ENCODE measurements at places on chromosomes 11 and 22. TPM values are rescaled to one million over a fixed set of nuclear protein-coding genes. Genes with fewer than 3 reads are reported as not detected.

The UBE4A gene
- 43.0 TPM for polyA plus RNA-seq

The MS4A4E gene
- 0.67 TPM for polyA plus RNA-seq

GRCh38 chr11:113603277-113604059 lies 102.6 kb downstream of the TMPRSS5 start:
- no peak for DNase-seq

DNA sequence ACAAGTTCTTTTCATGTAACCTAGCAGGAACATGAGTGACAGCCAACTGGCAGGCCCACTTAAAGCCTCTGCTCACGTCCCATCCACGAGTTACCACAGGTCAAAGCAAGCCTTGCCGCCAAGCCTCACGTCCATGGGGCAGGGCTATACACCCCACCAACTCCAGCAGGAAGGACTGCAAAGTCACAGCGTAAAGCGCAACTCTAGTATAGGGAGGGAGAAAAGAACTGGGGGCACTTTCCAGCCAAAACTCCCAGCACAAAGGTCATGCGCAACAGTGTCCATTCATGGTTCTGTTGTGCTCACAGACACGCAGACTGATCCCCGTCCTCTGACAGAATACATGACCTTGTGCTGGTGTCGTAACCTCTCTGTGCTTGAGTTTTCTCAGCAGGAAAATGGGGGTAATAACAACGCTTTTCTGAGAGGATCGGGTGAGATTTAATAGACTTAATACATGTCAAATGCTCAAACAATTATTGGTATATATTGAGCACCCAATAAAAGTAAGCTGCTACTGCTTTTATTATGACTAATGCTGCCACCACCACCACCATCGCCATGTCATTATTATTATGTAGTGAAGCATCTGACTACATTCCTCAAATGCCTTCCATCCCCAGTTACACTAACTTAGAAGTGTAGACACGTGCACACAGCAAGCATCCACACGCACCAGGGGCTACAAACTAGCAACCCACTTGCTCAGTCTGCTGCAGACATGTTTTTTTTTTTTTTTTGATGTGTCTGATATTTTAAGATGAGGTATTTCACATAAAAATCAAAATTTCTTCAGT lies 104.4 kb upstream of the PARVA start:
- DNase-seq = no peak

The OR4A16 gene
- not detected for polyA plus RNA-seq

All from right renal pelvis (tissue), 4 donors.